ENCODE measurements at places on chromosomes 2 and 18.

DNA sequence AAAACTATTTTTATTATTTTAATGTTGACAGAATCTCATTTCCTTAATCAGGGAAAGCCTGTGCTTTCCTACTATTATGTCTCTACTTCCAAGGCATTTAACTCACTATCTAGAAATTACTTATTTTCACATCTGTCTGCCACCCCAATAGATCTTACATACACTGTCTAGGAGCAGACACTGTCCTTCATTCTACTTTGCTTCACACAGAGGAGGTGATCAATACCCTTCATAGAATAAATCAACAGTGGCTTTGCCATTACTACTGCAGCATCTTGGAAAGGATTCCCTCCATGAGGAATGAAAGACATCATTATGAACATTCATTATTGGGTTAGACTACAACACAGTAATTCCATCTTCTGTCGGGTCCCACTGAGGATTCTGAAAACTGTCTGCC is 31.7 kb downstream of the CDH20 start:
- DNase-seq, result no peak

GRCh38 chr18:9086015-9086414 is 16.5 kb upstream of the NDUFV2 start:
- no peak for DNase-seq

GRCh38 chr2:53500181-53500580 is 267.4 kb upstream of the CHAC2 start:
- no peak for DNase-seq

GRCh38 chr18:31658670-31659575 is 25.5 kb downstream of the B4GALT6 start:
- DNase-seq, result peak; percentile 38

DNA sequence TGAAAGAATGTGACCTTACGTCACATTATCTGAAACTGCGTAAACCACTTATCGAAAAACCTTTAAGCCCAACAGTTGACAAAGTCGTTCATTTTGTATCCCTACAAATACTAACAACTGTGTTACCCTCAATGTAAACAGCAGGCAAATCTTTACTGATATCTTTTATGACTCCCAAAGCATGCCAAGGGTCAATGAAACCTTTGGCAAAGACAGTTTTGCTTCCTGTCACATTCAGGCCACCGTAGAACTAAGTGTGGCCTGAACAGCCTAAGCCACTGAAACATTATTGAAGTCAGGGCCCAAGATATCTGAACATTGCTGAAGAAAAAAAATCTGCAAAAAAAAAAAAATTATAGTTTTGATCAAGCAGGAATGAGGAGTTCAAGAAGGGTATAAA is 77.3 kb downstream of the FAM124B start:
- no peak for DNase-seq

- DNase-seq, result no peak
Measured at GRCh38 chr2:158112992-158113391, 11.3 kb downstream of the UPP2 start.

Measured in activated naive CD4-positive, alpha-beta T cell treated with anti-CD3 and anti-CD28 coated beads for 36 hours (primary cell).